Thoracic aorta (tissue), 2 donors: ENCODE measurements at places on chromosomes 1 and 21. TPM values are rescaled to one million over a fixed set of nuclear protein-coding genes. Genes with fewer than 3 reads are reported as not detected.

Gene SLC44A5
- 0.28 TPM for total RNA-seq

GRCh38 chr21:43188592-43189210, 19.9 kb downstream of the CRYAA start:
- no peak for DNase-seq

GRCh38 chr1:157485793-157486192, 66.5 kb downstream of the FCRL5 start:
- DNase-seq: no peak

Gene FAM89A
- 8.4 TPM for total RNA-seq

DNA sequence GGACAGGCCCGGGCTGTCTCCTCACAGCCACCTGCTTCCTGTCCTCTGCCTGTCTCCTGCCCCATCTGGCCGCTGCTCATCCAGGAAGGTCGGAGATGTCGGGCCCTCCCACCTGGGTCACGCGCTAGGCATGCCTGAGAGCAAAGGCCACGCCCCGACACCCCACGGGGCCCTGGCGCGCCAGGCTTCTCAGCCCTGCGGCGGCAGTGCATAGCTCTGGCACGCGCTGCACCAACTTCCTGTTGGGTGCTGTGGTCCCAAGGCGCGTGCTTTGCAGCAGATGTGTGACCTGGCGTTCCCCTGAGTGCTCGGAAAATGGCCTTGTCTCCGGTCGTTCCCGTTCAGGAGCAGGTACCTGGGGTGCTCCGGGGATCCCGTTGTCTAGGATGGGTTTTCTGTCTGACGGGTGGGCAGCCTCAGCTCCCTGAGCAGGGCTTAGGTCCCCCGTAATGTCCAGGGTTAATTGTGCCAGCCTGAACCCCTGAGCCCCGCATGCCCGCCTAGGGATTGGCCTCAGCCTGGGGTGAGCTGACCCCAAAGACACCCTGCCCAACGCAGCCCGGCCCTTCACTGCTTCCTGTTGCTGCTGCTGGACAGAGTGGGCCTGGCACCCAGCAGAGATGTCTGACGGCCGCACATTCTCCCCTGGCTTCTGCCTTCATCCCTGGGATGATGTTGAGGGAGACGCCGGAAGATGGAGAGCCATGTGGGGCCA, 19.4 kb upstream of the KCNAB2 start:
- peak; percentile 25 for DNase-seq

- DNase-seq: no peak
These were observed 188.2 kb downstream of the HHAT start for GRCh38 chr1:210516697-210517459.

Gene RNU1-1
- total RNA-seq: under 0.01 TPM

GRCh38 chr21:35510957-35511695, 462.0 kb upstream of the RUNX1 start:
- DNase-seq: no peak

DNA sequence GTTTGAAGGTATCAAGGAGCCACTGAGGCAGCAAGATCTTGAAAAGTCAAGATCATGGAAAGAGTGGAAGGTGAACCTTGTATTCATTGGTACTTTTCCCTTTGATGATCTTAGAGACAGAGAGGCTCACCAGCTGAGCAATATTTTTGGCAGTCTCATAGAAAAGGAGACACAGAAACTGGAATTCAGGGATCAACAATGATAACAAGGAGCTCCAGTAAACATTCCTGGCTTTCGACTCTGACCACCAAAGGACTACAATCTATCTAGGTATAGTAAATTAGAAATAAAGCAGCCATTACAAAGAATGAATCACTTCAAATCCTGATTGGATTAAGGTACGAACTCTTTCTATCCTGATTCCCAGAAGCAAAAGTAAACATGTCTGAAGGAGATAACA, 615.4 kb downstream of the KIF26B start:
- DNase-seq: no peak

- no peak for DNase-seq
These were observed 308.5 kb downstream of the MRPL39 start for GRCh38 chr21:25298512-25299491.

DNA sequence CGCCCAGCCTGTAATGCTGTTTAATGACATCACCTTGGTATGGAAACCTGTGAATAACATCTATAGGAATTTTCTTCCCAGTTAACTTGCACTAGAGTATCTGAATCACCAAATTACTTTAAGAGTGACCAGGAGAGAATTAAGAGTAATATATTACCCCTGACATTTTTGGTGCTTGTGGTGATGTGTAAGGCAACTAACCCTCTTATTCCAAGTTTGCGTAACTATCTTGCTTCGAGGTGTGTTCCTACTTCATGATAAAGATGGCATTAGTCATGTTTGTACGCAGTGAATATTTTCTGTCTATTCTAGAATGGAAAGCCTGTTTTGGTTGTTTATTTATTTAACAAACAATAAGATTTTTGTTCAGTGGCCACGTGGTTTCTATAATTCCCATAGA, 131.3 kb downstream of the ZP4 start:
- no peak for DNase-seq

DNA sequence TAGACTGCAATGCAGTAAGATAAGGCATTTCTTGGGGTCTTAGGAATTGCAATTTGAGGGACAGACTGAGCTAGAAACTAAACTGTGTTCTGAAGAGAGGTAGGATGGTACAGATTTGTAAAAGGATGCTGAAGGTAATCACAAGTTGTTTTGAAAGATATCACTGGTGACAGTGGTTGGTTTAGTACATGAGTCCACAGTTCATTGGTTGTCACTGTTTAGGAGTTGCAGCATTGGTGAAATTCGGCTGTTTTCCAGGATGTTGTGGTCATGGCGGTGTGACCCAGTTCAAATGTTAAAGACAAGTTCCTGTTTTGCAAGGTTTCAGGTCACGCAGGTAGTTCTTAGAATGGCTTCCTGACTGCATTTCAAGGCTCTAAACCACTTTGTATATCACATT, 292.8 kb upstream of the B3GALT2 start:
- no peak for DNase-seq

DNA sequence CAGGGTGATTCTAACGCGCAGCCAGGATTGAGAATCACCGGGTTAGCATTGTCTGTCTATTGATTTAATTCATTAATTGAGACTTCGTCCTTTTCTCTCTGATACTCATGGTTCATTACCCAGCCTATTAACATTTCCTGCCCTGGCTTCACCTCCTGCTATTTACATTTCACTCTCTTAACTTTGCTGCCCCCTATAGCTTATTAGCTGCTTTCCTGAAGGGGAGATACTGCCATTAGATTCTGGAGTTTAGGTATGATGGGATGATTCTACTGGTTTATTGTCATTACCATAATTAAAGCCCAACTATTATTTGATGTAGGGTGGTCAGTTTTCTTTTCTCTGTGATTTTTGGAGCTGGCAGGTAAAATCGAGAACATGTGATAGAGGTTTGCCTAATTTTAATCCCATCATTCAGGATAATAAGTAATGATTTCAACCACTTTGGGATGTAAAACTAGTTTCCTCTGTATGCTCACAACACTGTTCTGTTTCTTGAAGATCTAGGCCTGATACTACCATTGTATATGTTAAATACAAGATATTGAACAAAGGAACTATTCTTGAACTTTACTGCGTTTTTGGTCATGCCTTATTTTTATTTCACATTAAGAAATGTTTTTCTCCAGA, 6.4 kb downstream of the PPP2R5A start:
- DNase-seq: no peak
